ENCODE measurements at places on chromosomes 7 and 10.

GRCh38 chr7:29748286-29749099 is 57.8 kb upstream of the WIPF3 start:
- no peak for DNase-seq

- DNase-seq, result no peak
Observed at GRCh38 chr7:143435266-143435665, 8.0 kb upstream of the TAS2R60 start.

DNA sequence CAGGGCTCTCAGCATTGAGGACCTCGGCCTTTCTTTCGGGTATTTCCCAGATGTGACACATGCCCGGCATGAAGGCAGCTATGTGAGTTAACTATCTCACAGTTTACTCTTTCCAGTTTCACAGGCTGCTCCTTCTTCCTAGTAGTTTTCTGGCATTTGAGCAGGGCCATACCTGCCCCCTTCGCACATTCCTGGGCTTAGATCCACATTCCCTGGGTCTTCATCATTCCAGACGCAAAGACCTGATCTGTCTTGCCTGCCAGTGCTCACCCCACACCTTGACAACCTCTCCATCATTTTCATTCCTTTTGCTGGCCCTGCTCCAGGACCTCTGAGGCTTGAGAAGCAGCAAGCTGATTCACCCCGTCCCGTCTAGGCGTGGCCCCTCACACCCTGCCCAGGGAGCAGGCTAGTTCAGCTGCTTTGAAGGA is 227.5 kb downstream of the WDR11 start:
- DNase-seq, result no peak

DNA sequence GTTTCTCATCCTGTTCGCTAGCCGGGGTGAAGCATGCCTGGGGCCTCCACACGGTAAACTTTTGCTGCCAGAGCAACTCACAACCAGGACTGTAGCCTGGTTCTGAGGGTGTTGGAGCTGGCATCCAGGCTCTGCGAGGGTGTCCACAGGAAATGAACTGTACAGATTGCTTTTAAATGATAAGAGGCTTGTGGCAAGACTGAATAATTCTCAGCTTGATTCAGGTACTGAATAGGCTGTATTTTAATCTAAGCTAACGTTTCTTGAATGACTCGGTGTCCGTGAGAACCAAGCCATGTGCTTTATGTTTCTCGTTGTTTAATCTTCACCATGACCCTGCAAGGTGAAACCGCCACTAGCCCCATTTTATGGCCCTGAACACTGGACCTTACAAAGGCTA is 49.3 kb downstream of the EEPD1 start:
- no peak for DNase-seq

DNA sequence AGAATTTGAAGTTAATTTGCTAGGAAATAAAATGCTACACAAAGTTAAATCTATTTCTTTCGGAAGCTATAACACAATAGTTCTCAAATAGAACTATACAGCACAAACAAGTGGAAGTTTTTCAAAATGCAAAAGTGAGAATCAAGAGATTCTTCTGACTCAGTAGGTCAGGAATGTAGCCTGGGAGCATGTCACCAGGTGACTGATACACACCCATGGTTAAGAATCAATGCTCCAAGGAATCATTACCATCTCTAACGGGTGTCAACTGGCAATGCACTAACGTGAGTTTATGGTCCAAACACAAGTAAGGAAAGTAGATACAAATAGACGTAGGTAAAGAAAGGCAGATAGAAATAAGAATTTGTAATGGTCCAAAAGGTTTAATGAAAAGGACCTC is 170.5 kb downstream of the SRPK2 start:
- DNase-seq, result no peak

DNA sequence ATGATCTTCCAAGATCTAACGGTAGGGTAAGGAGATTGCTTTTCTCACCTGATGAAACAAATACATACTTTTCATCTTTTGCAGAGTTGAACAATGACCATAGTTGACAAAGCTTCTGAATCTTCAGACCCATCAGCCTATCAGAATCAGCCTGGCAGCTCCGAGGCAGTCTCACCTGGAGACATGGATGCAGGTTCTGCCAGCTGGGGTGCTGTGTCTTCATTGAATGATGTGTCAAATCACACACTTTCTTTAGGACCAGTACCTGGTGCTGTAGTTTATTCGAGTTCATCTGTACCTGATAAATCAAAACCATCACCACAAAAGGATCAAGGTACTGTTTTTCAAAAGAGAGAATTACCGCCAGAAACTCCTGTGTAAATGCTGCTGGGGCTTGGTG is 79.9 kb downstream of the ANKRD61 start:
- DNase-seq, result no peak

DNA sequence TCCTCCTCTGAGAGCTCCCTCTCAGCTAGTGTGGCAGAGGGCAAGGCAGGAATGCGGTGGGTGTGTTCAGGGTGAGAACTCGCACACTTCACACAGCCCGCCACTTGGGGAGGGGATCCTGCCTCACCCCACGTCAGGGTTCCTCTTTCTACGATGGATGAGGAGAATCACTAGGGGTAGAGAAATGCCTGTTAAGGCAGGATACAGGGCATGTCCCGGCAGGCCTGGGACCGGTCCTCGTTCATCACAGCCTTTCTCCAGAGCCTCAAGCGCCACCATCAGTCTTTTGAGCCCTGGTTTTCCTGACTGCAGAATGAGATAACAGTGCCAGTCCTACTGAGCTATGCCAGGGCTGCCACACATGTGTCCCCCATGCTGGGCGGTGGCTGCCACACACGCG is 546.7 kb upstream of the ADARB2 start:
- no peak for DNase-seq

DNA sequence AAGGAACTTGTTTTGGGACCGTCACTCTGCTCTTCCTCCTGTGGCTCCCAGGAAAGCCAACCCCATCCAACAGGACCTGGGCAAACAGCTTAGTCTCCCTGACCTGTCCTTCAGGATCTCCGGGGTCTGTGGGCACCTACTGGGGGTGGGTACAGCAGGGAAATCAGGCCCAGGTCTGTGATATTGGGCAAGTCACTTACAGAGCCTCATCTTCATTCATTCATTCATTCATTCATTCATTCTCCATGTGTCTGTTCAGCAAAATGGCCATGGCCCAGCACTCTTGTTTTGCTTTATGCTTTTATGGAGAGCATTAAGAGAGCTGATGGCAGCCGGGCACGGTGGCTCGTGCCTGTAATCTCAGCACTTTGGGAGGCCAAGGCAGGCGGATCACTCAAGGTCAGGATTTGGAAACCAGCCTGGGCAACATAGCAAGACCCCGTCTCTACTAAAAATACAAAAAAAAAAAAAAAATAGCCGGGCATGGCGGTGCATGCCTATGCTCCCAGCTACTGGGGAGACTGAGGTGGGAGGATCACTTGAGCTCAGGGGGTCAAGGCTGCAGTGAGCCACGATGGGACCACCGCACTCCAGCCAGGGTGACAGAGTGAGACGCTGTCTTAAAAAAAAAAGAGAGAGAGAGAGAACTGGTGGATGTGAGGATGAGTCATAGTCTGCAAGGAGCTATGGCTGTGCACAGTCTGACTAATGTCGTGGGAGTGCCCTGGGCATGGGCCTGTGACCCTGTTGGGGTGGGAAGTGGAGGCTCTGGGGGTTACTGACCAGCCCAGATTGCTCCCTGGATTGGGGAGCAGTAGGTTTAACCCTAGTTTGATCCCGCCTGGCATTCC is 54.3 kb downstream of the CLIP2 start:
- no peak for DNase-seq

DNA sequence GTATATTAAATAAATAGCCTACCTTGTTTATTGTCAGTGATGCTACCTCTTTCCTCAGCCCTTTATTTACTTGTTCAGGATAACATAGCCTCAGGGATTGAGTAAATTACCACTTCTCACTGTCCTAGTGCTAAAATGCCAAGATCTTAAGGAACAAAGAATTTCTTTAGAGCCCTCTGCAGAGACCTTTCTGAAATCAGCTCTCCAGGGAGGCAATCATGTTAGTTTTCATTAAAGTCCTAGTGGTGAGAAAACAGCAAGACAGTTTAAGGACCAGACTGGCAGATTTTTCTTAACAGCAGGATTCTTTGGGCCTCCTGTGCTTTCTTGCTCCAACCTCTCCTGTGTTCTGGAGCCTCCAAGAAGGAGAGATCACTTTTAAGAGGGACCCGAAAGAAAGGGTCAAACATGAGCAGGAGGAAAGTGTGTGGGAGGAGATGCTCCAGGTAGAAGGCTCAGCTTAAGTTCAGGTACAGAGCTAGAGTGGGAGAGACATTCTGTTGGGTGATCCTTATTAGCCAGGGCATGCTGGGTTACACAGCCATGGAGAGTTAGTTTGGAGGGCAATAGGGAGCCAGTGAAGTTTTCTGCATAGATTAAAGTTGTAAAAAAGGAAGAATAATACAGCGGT is 1.2 kb upstream of the PLCE1 start:
- no peak for DNase-seq

DNA sequence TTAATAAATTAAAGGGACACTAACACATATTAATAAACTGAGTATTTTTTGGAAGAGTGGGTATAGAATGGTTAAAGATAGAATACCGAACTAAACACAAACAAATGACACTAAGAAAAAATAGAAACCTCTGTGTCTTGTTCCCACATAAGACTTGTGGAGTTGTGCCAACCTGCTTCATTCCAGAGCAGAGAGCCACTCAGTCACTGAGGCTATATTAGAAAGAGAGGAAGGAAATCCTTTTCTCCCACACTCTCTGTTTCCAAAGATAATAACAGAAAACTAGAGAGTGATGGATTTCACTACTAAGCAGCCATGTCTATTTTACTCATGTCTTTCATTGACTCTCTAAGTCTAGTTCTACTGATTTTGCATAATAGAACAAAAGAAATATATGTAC is 26.0 kb downstream of the CTNNA3 start:
- no peak for DNase-seq

DNA sequence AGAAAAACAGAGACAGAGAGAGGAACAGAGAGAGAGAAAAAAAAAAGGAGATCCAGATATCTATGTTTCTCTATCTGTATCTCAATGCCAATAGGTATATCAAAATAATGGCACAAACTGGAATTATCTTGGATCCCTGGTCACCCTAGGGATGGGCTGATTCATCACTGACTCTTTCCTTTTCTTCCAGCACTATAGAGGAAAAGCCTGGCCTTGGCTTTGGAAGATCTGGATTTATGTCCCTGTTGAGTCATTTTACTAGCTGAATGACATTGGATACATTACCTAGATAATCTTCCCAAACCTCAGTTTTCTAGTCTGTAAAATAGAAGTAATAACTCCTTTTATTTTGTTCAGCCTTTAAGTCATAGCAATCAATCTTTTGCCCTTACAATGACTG is 152.8 kb upstream of the GDF10 start:
- DNase-seq, result no peak

GRCh38 chr7:98175260-98175940 is 35.8 kb upstream of the BHLHA15 start:
- DNase-seq, result no peak

DNA sequence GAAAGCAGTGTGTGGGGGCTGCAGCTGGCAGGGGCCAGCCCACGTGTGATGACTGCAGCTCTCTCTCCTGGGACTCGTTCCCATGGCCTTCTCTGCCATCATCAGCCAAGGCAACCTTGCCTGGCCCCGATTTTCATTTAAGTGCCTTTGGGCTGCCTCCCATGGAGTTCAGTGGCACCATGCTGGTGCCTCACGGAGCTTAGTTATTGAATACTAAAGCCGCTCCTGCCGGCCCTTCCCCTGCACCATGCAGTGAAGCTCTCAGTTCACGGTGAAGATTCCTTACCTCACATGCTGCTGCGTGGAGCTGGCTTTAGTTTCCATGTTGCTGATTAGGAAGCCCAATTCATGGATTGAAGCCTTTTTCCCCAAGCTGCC is 141.5 kb upstream of the EEPD1 start:
- DNase-seq, result no peak

GRCh38 chr7:114630201-114630990 is 215.8 kb downstream of the FOXP2 start:
- no peak for DNase-seq

DNA sequence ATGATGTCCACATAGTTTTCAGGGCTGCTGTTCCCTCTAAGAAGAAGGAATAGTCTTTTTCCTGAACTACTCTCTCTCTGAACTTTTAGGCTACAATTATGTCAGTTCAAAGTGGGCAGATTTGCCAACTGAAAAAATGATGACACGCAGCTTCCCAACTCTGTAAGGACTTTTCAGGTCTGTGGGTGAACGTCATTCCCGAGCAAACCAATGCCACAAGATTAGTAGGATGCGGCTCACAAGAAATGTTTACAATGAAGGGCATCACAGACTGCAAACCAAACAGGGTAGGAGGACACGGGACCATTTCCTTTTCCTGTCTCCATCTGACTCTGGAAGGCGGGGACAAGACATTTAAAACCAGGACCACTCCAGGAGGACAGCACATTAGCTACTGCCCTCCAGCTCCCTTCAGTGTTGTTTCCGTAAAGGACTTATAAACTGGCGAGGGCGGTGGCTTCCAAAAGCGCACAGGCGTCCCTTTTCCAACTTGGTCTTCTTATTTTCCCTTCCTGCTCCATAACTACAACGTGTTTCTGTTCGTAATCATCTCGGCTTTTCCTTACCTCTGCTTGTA is 539 bp upstream of the MKLN1 start:
- peak; percentile 10 for DNase-seq

GRCh38 chr10:73248259-73248724 is 1.2 kb upstream of the DNAJC9 start:
- no peak for DNase-seq

DNA sequence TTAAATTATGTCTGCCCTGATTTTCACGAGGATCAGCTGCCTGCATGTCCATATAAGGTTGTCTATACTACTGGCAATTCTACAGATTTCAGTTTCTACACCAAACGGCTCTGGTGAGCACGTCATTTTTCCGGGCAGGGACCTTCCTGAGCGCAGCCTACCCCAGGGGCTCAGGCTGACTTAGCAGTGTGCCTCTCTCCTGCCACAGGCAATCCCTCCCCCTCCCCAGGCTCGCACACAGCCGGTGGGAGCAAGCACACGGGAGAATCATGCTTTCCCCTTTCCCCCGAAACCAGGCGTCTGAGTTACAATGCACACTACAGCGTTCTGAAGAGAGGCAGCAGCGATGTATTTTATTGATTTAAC is 1.7 kb downstream of the KLF6 start:
- peak; percentile 47 for DNase-seq

DNA sequence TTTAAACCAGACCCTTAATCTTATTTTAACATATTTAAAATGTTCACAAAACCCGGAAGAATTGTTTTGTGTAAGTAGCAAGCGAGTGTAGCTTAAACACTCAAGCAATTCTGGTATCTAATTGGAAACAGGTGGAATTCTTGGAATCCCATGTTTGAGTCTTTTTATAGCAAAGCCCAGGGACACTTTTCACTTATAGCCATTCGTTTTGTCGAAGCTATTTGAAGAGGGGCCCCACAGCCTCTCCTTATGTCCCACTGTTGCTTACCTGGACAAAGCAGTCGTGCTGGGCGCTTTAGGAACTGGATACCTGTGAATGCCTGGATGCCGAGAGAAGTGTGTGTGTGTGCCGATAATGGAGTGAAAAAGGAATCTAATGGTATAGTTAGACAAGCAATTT is 3.3 kb downstream of the CUX1 start:
- DNase-seq, result no peak

GRCh38 chr10:86644152-86644793 is 10.1 kb upstream of the OPN4 start:
- DNase-seq, result no peak
